CD4-positive, alpha-beta T cell (primary cell): ENCODE measurements at places on chromosomes 3 and 15.
A peak's percentile ranks its signal among the peaks of the same experiment; 100 is the strongest.

- H3K4me1 ChIP-seq: peaks cover 12% of the 10 kb centered on the region
- H3K27ac ChIP-seq: no peak overlapping the region
- H3K4me3 ChIP-seq: no peak overlapping the region
- no peaks in the 10 kb centered on the region for H3K27me3 ChIP-seq
- DNase-seq: no peak
Measured at GRCh38 chr15:40064231-40064894, 25.4 kb upstream of the SRP14 start.

DNA sequence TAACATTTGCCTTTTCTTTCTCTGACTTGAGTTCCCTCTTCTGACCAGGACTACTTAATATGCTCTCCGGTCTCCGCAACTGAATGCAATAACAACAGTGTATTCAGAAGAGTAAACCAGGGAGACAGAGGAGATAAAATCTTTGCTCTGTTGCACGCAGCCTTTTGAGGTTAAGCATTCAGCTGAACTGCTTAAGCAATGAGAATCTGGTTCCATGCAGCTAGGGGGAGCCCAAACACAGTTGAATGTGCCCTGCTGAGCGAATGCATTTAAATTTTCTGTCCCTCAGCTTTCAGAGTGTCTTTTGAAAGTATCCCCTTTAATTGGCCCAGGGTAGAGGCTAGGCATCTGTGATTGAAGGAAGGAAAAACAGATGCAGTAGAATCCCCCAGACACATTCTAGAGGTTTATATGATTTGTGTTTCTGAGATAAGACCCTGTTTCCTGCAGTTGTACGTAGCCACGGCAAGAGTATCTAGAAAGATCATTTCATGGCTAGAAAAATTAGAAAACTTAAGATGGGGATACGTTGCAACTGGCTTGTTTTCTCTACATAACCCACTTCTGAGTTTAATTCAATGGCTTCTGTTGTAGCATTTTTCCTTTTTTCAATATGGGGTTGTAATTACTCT, 309.6 kb downstream of the TUSC7 start:
- DNase-seq: no peak
- no peaks in the 10 kb centered on the region for H3K27me3 ChIP-seq
- no peak overlapping the region for H3K27ac ChIP-seq

DNA sequence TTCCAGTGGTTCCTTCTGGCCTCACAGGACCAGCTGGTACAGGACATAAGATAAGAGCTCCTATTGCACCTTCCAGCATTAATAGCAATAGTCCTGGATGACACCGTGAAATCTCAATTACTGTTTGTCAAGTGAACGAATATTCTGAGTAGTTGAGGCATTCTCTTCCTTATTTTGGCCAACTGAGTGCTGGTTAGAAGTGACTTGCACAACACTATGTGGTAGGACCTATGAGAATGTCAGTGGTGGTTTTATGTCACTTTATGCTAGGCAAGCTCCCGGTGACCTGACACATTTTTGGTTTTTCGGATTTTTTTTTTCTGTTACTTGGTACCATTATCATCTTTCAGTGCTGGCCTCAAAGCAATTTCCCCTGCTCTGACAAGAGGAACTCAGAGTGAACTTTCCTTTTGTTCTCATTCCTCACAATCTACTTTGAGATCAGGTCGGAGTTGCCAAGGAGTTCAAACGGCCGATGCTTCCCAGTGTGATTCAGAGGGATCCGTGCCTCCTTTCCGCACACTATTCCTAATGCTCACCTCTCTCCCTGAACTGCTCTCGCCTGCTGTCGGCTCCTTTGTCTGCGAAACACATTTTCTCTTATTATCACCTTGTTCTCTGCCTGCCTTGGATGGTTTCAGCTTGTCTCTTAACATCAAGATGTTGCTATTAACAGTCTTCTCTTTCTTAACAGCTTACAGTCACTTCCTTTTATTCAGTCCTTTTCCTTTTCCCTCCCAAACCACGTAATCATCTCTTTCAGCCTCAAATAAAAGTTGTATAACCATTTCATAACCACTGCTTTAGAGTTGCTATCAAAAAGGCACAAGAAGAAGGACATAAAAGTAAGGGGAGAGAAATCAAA, 35.8 kb downstream of the QTRT2 start:
- H3K27me3 ChIP-seq: no peaks in the 10 kb centered on the region
- H3K4me1 ChIP-seq: no peaks in the 10 kb centered on the region
- H3K36me3 ChIP-seq: peaks cover 3% of the 10 kb centered on the region

- H3K27ac ChIP-seq: no peak overlapping the region
- DNase-seq: no peak
- H3K4me1 ChIP-seq: peaks cover 3% of the 10 kb centered on the region
- H3K36me3 ChIP-seq: peaks cover 23% of the 10 kb centered on the region
- no peak overlapping the region for H3K4me3 ChIP-seq
Measured at GRCh38 chr15:101174152-101174920, 77.5 kb downstream of the CHSY1 start.

- no peak for DNase-seq
- no peak overlapping the region for H3K4me3 ChIP-seq
- no peak overlapping the region for H3K27ac ChIP-seq
Measured at GRCh38 chr15:96421178-96421601, 90.7 kb downstream of the NR2F2 start.

DNA sequence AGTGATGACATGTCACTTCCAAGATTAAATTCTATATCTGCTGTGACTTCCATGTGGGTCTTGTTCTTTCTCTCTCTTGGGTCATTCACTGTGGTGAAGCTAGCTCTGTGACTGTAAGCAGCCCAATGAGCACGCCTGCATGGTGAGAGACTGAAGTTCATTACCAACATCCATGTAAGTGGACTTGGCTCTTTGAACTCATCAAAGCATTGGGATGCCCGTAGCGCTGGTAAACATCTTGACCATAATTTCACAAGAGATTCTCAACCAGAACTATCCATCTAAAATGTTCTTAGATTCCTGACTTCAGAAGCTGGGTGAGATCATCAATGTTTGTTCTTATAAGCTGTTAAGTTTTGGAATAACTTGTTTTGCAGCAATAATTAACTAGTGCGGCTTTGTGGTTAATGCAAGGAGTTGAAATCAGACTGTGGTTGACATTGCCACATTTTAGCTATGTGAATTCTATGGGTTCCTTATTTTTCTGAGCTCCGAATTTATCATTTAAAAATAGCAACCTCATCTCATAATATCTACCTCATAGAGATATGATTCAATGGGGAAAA, 31.6 kb upstream of the LRRC3B start:
- no peak overlapping the region for H3K4me3 ChIP-seq
- DNase-seq: no peak
- no peaks in the 10 kb centered on the region for H3K4me1 ChIP-seq

DNA sequence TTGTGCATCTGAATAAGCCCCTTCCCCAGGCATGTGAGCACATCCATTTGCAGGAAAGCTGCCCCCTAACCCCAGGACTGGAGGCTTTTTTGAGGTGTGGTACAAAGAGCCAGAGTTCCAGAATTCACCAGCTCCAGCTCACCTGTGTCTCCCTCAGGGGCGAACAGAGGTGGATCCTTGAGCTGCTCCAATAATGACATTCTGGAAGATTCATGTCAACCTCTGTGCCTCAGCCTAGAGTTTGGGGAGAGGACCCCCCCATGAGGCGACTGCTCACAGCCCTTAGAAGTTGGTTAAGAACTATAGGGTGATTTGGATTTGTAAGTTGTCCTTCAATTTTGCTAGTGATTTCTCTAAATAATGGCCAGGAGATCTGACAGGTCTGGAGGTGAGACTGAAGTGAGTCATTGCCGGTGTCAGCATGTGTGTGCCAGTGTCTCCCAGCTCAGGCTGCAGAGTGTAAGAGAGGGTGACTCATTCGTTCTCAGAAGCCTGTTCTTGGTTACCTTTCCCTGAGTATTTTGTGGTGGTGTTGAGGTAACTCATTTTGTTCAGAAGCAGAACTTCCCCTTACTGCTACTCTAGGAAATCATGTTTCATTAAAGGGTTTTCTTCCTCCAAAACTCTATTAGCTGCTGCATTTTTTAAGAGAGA, 136.9 kb upstream of the TOPAZ1 start:
- H3K4me1 ChIP-seq: no peaks in the 10 kb centered on the region
- no peak for DNase-seq
- H3K4me3 ChIP-seq: no peak overlapping the region
- H3K27ac ChIP-seq: no peak overlapping the region
- H3K27me3 ChIP-seq: peaks cover 6% of the 10 kb centered on the region
- H3K36me3 ChIP-seq: no peaks in the 10 kb centered on the region

- H3K4me1 ChIP-seq: no peaks in the 10 kb centered on the region
- H3K27ac ChIP-seq: no peak overlapping the region
- no peaks in the 10 kb centered on the region for H3K36me3 ChIP-seq
- DNase-seq: no peak
- H3K27me3 ChIP-seq: no peaks in the 10 kb centered on the region
Measured at GRCh38 chr3:17111586-17111985, 226.8 kb downstream of the PLCL2 start.

GRCh38 chr3:4615750-4616149, 122.6 kb downstream of the ITPR1 start:
- H3K27me3 ChIP-seq: no peaks in the 10 kb centered on the region
- no peak overlapping the region for H3K27ac ChIP-seq
- no peaks in the 10 kb centered on the region for H3K36me3 ChIP-seq
- no peak for DNase-seq
- H3K4me3 ChIP-seq: no peak overlapping the region

DNA sequence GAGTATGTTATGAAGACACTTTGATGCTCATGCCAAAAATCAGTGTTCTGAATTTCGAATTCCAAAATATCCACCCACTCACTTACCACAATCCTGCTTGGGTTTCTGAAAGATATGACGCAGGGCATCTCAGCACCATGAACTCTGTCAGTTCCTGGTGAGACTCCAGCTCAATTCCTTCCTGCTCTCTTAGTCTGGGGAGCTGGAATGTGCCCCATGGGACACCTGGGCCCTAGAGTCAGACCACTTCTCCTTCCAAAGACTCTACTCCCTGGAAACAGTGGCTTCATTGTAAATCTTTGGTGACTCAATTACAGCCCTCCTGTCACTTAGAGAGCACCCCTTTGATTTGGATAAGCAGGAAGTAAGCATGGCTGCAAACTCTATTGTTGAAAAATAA, 50.5 kb downstream of the CD86 start:
- H3K4me1 ChIP-seq: peaks cover 4% of the 10 kb centered on the region
- no peak overlapping the region for H3K4me3 ChIP-seq
- H3K27ac ChIP-seq: no peak overlapping the region
- DNase-seq: no peak
- H3K27me3 ChIP-seq: peaks cover 5% of the 10 kb centered on the region
- H3K36me3 ChIP-seq: no peaks in the 10 kb centered on the region

- no peak overlapping the region for H3K4me3 ChIP-seq
- no peak for DNase-seq
- no peaks in the 10 kb centered on the region for H3K4me1 ChIP-seq
- H3K27ac ChIP-seq: no peak overlapping the region
- H3K27me3 ChIP-seq: no peaks in the 10 kb centered on the region
Measured at GRCh38 chr3:133992381-133992780, 37.3 kb downstream of the SLCO2A1 start.

- no peak for DNase-seq
- no peak overlapping the region for H3K4me3 ChIP-seq
- peaks cover 21% of the 10 kb centered on the region for H3K4me1 ChIP-seq
Measured at GRCh38 chr15:90382320-90382719, 5.7 kb upstream of the IQGAP1 start.

DNA sequence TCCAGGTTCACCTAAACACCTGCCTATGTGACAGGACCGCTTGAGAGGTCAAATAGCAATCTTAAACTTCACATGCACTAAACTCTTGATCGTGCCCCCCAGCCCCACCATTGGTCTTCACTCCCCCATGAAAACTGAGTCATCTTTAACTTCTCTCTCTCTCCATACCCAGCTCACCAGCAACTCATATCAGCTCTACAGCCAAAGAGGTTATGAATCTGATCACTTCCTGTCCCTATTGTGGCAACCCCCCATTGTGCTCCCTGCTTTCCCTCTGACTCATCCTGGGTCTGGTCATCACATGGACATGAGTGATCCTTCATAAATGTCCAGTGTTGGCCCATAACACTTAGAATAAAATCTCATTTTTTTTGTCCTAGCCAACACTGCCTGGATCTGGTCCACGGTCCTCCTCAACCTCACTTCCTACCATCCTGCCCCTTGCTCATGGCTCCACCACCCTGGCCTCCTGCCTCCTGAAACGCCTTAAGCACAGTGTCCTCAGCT, 103.4 kb upstream of the HACD2 start:
- H3K4me3 ChIP-seq: no peak overlapping the region
- H3K36me3 ChIP-seq: no peaks in the 10 kb centered on the region
- H3K27ac ChIP-seq: no peak overlapping the region
- no peaks in the 10 kb centered on the region for H3K4me1 ChIP-seq

DNA sequence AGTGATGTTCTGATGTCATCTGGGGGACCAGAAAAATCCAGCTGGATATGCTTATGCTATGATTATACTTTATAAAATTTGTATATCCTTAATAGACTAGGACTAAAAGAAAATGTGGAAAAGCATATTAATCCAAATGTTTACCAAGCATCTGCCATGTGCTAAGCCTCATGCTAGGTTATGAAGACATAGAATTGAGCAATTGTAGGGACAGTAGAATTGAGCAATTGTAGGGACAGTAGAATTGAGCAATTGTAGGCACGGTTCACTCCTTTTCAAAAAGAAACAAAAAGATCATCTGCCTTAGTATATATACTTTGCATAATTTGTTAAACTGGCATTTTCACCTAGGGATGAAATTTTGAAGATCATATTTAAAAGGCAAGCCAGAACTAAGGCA, 18.3 kb downstream of the ABHD5 start:
- no peaks in the 10 kb centered on the region for H3K27me3 ChIP-seq
- H3K27ac ChIP-seq: no peak overlapping the region
- no peak overlapping the region for H3K4me3 ChIP-seq
- H3K36me3 ChIP-seq: peaks cover 18% of the 10 kb centered on the region
- no peaks in the 10 kb centered on the region for H3K4me1 ChIP-seq
- DNase-seq: no peak

DNA sequence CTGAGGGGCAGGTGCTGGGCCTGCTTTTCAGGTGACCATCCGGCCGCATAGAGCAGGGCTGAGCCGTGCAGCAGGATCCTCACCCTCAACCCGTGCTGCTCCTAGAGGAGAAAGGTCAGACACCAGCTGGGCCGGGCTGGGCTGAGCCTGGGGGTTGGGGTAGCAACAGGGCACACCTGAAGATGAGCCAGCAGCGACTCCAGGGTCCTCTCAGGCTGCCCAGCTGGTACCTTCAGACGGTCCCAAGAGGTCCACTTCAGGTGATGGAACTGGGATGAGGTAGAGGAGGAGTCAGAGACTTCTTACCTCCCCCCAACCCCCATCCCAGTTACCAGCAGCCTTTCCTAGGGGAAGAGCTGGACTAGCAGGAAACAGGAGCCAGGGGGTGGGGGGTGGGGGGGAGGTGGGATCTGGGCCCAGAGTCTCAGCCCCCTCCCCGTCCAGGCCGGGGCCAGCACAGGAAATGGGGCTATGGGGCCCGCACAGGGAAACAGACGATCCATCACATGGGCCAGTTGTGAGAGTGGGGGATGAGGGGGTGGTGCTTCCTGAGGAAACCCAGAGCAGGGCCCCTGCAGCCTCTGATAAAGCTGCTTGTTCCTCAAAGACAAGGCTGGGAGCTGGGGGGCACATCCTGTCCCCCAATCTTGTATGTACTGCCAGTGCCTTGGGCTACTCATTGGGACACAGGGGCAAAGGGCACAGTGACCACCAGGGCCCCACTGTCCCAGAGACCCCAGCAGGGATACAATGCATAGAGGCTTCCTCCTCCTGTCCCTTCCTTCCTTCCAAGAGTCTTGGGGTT, 3.0 kb downstream of the INKA1 start:
- peaks cover 23% of the 10 kb centered on the region for H3K36me3 ChIP-seq
- DNase-seq: peak; percentile 35
- H3K27ac ChIP-seq: peak overlapping the region; percentile 40
- no peak overlapping the region for H3K4me3 ChIP-seq
- peaks cover 59% of the 10 kb centered on the region for H3K4me1 ChIP-seq
